ENCODE measurements at places on chromosomes 13 and 19.

GRCh38 chr13:104773775-104774174 lies 1707.6 kb upstream of the SLC10A2 start:
- no peak for DNase-seq

GRCh38 chr19:58182577-58182988 lies 278 bp upstream of the ZNF274 start:
- no peak for DNase-seq

- no peak for DNase-seq
These were observed 156.3 kb upstream of the FNDC3A start for GRCh38 chr13:48819376-48819775.

DNA sequence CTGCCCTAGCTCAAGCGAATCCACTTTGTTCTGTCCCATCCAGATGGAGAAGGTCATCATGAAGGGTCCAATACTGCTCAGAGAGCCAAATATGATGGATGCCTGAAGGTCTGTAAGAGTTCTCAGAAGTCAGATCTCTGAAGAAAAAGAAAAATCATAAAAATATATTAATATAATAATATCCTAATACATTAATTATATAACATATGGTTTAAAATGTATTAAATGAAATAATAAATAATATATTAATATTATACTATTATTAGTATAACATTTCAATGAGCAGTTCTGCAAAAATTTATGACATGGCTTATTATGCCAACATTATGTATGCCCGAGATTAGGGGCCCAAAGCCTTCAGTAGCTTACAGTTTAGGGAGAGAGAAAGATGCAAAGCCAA lies 78.2 kb upstream of the GPR12 start:
- no peak for DNase-seq

GRCh38 chr13:44710576-44710975 lies 134.4 kb upstream of the TSC22D1 start:
- DNase-seq = no peak

DNA sequence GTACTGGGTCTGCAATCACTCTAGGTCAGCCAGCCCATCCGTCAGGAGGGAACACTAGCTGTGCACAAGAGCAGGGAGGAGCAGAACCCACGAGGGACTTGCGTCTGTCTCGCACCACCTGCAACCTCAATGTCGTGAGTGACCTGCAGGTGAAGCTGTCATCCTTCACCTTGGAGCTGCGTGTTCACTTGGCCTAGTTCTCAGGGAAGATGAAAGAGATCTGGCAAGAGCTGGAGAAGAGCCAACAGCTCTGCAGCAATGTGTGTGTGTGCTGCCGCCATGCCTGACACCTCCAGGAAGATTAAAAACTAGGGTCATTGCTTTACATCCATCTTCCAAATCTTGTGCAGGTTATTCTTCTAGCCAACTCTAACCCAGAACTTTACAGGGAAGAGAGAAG lies 117.6 kb upstream of the MRI1 start:
- no peak for DNase-seq

DNA sequence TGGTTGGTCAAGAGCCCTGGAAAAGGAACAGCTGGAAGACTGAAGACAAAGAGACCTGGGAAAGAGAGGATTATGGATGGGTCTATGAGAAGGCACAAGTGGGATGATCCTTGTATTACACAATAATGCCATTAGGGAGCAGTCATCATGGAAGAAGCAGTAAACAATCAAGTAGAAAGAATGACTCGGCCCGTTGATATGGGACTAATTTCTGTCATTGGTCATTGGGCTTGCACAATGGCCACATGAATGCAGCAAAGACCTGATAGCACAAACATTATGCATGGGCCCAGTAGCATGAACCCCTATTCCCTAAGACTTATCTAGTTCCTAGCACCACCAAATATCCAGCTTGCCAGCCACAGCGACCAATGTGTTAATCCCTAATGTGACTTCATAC lies 390.3 kb upstream of the ZNF507 start:
- DNase-seq = no peak

- no peak for DNase-seq
These were observed 163.0 kb downstream of the EFNB2 start for GRCh38 chr13:106372199-106373155.

- DNase-seq = no peak
These were observed 34.4 kb upstream of the NANOS3 start for GRCh38 chr19:13842291-13843103.

DNA sequence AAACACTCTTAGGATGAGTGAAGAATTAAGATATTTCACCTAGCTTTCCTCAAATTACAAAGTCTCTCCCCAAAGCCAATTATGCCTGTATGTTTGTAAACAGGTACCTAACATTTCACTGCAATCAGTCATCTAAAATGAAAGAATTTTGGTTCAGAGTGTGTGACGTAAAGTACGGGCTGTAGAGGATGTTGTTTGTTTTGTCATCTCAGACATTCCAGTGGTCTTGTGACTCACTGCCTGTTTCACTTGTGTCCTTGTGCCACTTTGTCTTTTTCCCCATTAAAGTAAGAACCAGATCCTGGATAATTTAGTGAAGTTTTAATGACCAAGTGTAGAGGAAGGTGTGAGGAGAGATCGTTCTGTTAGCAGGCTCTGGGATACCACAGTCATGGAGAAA lies 28.6 kb upstream of the EID2 start:
- DNase-seq = no peak

DNA sequence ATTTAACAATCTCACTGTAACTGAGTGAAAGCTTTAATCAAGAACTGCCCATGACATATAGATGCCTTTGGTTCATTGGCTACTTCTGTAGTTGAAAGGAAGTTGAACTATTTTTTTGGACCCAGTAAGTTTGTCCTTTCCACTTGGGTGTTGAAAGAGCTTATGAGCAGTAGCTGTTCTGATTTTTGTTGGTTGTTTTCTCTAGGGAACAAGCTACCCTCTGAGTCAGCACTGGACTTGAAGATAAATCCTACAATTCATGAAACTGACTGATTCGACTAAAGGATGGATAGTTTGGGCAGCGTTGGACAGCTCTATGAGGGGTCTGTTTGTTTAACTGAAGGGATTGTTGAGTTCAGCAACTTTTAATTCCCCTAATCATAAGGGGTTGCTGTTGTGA lies 101.0 kb downstream of the PAN3 start:
- no peak for DNase-seq

GRCh38 chr19:48346191-48346590 lies 17.5 kb downstream of the TMEM143 start:
- no peak for DNase-seq
